ENCODE measurements at places on chromosomes 12 and 14. TPM values are rescaled to one million over a fixed set of nuclear protein-coding genes. Genes with fewer than 3 reads are reported as not detected.

ING4 gene
- total RNA-seq: 75.5 TPM

- no peaks in the 10 kb centered on the region for H3K4me1 ChIP-seq
- no peaks in the 10 kb centered on the region for H3K27me3 ChIP-seq
- no peak overlapping the region for H3K27ac ChIP-seq
- no peaks in the 10 kb centered on the region for H3K36me3 ChIP-seq
- no peak overlapping the region for H3K4me3 ChIP-seq
These were observed 480.3 kb downstream of the BCL11B start for GRCh38 chr14:98791661-98792060.

DNA sequence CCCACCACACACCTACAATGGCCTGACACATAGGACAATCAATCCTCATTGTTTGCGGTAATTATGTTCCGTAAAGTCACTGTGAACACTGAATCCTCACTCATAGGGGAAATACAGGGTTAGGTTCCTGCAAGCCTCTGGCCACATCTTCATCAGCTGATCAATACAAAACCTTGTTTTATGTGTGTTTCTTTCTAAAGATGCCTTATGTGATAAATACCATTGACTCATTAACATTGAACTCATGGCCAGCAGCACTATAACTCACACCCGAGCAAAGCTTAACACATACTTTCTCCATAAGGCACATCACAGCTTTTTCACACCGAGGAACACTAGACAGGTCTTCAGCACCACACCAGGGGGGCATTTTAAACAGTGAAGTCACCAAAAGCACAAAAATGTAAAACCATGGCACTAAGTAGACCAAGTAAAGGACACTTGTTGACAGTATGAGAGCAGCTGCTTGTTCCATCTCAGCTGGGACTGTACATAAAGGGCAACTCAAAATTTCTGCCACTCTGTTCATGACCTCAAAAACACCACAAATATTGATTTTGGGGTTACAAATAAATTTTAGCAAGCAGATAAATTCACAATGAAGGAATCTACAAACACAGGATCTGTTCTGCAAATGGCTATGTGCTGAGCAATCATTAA is 60.5 kb downstream of the ESR2 start:
- no peak for DNase-seq
- H3K27me3 ChIP-seq: no peaks in the 10 kb centered on the region
- no peak overlapping the region for H3K27ac ChIP-seq
- no peaks in the 10 kb centered on the region for H3K4me1 ChIP-seq

DNA sequence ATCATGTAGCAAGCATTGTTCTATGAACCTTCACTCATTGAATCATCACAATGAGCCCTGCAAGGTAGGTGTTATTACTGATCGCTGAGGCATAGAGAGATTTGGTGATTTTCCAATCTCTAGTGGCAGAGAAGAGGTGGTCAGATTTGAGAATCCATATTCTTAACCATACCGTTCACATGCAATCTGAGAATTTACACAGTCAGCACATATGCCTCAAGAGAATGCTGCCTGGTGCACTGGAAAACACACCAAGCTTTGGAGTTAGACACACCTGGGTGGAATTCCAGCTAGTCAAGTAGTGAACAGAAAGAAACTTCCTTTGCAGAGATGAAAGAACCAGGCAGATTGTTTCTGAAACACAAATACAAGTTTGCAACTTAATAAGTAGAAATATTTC is 94.1 kb downstream of the LGR5 start:
- H3K4me1 ChIP-seq: no peaks in the 10 kb centered on the region
- no peaks in the 10 kb centered on the region for H3K36me3 ChIP-seq
- H3K27me3 ChIP-seq: no peaks in the 10 kb centered on the region
- no peak for DNase-seq
- H3K4me3 ChIP-seq: no peak overlapping the region
- no peak overlapping the region for H3K27ac ChIP-seq

GRCh38 chr14:30299915-30300314 is 259.0 kb upstream of the G2E3 start:
- DNase-seq: no peak
- no peaks in the 10 kb centered on the region for H3K27me3 ChIP-seq
- H3K27ac ChIP-seq: no peak overlapping the region

- DNase-seq: no peak
- no peaks in the 10 kb centered on the region for H3K27me3 ChIP-seq
- H3K36me3 ChIP-seq: no peaks in the 10 kb centered on the region
- no peaks in the 10 kb centered on the region for H3K4me1 ChIP-seq
- H3K4me3 ChIP-seq: no peak overlapping the region
These were observed 7.1 kb downstream of the ABCC9 start for GRCh38 chr12:21934173-21934572.

GRCh38 chr14:98182393-98183055 is 1089.5 kb downstream of the BCL11B start:
- H3K27me3 ChIP-seq: no peaks in the 10 kb centered on the region
- no peak overlapping the region for H3K4me3 ChIP-seq
- H3K4me1 ChIP-seq: no peaks in the 10 kb centered on the region
- no peak for DNase-seq

DNA sequence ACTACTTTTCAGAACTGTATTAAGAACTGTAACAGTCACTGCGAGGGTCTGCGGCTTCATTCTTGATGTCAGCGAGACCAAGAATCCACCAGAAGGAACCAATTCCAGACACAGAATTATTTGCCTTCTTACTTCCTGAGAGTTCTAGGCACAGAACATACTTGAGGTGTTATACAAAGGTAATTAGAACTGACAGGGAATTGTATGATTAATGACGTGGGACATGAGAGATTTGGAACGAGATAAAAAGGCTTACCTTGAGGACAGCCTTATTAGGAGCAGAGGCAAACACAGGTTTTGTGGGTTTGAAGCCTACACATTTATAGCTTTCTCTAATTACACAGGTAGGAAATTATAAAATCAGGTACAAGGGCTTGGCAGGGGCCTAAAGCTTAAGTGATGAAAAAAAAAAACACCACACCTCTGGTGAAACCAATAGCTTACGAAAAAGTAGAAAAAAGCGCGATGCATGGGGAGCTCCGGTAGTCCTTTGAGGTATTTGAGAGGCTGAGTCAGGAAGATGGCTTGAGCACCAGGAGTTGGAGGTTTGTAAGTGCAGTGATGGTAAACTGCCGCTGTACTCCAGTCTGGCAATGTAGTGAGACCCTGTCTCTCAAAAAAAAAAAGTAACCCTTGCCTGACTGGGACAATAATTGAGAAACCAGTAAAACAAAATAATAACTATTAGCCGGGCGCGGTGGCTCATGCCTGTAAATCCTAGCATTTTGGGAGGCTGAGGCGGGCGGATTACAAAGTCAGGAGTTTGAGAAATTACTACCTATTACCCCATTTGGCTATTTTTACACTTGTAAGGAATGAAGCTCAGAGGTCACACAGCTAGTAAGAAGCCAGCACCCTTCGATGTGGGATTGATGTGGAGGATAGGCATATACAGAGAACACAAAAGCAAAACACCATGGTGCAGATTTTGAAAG is 795 bp upstream of the ACOT2 start:
- no peak for DNase-seq
- H3K27me3 ChIP-seq: no peaks in the 10 kb centered on the region
- H3K4me3 ChIP-seq: peak overlapping the region; percentile 39

FOXM1 gene
- 1.2 TPM for total RNA-seq

Measured in prostate gland (tissue), 2 donors.